PC-3 (cell line): ENCODE measurements at places on chromosomes 5 and 9. TPM values are rescaled to one million over a fixed set of nuclear protein-coding genes. Genes with fewer than 3 reads are reported as not detected.

Gene DMRT3
- total RNA-seq: not detected in 2 replicates

DNA sequence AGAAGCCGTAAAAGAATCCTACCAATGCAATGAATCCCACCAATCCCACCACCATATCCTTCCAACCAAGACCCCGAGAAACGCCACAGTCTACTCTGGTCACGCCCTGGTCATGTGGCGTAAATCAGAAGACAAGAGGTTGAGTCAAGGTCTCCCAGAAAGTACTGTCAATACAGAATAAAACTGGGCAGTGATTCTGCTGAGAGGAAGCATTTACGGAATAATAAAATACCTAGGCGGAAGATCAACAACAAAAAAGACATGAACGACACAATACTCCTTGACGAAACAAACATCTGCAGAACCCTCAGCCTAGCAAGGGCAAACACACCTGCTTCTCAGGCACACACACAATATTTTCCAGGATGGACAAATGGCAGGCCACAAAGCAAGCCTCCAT, 62.8 kb downstream of the GOLM1 start:
- H3K27me3 ChIP-seq: no peaks in the 10 kb centered on the region
- H3K4me3 ChIP-seq: no peak overlapping the region
- H3K4me1 ChIP-seq: no peaks in the 10 kb centered on the region

DNA sequence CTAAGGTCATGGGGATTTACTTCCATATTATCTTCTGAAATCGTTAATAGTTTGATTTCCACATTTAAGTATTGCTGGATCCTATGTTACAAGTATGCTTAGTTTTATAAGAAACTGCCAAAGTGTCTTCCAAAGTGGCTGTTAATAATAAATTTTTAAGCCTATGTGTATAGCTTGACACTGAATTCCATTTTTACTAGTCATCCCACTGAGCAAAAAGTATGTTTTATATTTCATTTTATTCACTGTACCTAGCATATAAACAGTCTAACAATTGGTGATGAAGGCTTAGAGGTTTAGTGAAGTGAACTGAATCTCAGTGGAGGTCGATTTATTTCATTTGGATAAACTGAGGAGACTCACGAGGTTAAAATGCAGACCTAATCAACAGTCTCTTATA, 174.6 kb downstream of the ADAMTS6 start:
- H3K4me3 ChIP-seq: no peak overlapping the region
- peaks cover 19% of the 10 kb centered on the region for H3K4me1 ChIP-seq
- no peaks in the 10 kb centered on the region for H3K27me3 ChIP-seq
- no peak for DNase-seq

GRCh38 chr5:170885809-170886208, 24.0 kb downstream of the RANBP17 start:
- H3K27ac ChIP-seq: no peak overlapping the region
- peaks cover 1% of the 10 kb centered on the region for H3K4me1 ChIP-seq
- H3K36me3 ChIP-seq: no peaks in the 10 kb centered on the region
- no peak overlapping the region for H3K4me3 ChIP-seq
- H3K27me3 ChIP-seq: no peaks in the 10 kb centered on the region

DNA sequence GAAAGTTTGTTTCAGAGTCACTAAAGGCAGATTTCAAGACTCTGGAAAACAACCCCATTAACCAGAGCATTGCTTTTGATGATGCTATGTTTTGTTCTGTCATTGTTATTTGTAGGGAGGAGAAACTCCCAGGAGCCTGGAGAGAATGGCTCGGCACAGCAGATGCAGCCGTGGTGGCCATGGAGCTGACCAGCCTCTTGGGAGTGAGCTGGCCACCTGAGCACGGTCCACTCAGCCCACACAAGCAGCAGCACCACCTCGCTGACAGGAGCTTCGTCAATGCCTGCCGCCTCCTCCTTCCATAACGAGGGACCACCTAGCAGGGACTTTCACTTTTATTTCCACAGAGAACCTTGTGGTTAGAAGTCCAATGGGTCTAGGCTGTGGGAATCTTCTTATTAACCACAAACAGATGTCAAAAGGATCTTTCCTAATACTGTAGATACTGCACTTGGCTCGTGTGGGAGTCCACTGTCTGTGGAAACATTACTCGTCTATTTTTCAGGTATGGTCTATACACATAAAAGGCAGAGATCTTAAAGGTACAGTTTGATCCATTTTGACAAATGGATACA, 21.0 kb upstream of the SMIM32 start:
- H3K4me3 ChIP-seq: no peak overlapping the region
- H3K27me3 ChIP-seq: peaks cover 8% of the 10 kb centered on the region; the same call in 1 of the 2 replicates
- no peaks in the 10 kb centered on the region for H3K36me3 ChIP-seq
- no peak for DNase-seq
- no peaks in the 10 kb centered on the region for H3K4me1 ChIP-seq

- peak; percentile 51 for DNase-seq
- H3K36me3 ChIP-seq: peaks cover 5% of the 10 kb centered on the region; the same call in 1 of the 2 replicates
- H3K4me3 ChIP-seq: no peak overlapping the region
- no peaks in the 10 kb centered on the region for H3K27me3 ChIP-seq
- H3K27ac ChIP-seq: 0 out of 2 replicates have a peak overlapping the region, but pooled peaks have one; percentile 11
- H3K4me1 ChIP-seq: peaks cover 3% of the 10 kb centered on the region
Observed at GRCh38 chr5:172910828-172911627, 48.2 kb upstream of the RPL26L1 start.

GRCh38 chr9:134623258-134624066, 18.1 kb upstream of the COL5A1 start:
- H3K27me3 ChIP-seq: no peaks in the 10 kb centered on the region
- no peaks in the 10 kb centered on the region for H3K36me3 ChIP-seq
- H3K4me1 ChIP-seq: peaks cover 28% of the 10 kb centered on the region
- no peak for DNase-seq
- H3K4me3 ChIP-seq: no peak overlapping the region
